ENCODE measurements at places on chromosomes 5 and 9.

- DNase-seq = no peak
These were observed 7.4 kb upstream of the FBXO10 start for GRCh38 chr9:37583522-37584121.

DNA sequence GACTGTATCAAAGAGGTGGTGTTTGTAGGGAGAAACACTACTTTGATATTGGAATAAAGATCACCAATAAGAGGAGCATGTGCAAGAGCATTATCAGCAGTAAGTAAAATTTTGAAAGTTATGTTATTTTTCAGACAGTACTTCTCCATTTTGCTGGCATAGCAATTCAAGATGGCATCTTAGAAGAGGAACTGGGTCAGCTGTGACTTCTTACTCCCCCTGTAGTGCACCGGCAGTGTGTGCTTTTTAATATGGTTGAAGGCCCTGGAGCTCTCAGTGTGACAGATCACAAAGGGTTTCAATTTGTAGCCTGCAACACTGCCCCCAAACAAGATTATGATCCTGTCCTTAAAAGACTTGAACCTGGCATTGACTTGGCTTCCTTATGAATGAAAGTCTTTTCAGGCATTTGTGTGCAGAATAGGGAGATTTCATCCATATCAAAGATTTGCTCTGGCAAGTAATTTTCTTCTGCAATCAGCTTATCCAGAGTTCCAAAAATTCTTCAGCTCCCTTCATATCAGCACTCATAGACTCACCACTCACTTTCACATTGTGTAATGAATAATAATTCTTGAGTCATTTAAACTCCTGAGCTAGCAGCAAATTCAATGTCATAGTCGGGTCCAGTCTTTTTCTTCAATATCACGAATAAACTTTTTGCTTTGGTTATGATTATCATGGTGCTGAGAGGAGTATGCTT is 105.7 kb upstream of the MAMDC2 start:
- DNase-seq = no peak

DNA sequence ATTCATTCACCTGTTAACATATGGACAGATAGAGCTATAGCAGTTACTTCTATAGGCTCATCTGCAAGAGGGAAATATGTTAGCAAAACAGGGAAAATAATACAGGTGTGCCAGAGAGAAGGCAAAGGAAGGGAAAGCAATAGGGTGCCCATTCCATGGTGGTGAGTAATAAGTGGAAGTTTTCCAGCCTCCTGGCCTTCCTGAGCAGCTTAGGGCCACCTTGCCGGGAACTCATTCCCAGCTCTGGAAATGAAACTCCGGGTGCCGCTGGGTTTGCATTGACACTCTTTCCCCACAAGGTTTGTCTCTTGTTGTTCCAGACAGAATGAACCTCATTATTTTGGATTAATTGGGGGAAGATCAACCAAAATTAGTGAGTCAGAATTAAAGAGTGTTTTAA is 58.4 kb downstream of the SLC1A3 start:
- DNase-seq = no peak

- no peak for DNase-seq
These were observed 151.1 kb upstream of the MPDZ start for GRCh38 chr9:13430368-13431221.

DNA sequence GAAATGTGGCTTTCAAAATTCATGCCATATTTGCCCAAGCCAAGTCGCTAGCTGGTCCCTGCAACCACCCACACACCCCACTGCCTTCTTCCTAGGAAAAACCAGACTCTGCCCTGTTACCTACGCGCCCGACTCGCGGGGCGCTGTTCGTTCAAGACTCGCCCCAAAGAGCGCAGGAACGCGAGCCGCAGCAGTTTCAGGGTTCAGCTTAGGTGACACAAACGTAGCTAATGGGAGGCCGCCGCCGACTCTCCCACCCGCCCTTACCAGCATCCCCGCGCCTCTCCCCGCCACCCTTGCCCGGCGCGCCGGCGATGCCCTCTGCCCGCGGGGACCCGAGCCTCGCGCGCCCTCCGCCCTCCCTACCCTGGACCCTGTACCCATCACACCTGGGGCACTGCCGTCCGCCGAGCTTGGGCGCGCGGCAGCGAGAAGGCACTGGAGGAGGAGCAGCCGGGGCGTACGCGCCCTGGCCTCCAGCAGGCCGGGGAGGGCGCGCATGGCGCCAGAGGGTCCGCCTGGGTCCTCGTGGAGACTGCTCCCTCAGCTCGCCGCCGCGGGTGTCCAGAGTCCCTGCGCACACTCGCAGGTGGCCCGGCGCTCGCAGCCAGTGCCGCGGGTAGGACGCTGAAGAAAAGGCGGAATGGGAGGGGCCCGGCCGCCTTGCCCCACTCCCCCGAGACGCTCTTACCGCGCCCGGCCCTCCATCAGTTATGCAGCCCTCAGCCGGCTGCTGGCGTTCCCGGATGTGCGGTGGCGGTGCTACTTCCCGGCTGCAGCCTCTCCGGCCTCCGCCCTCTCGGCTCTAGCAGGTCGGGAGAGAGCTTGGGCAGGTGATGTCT is at the start of gene EMB:
Gene EMB (minus strand): TSS at position 638 of the 842 bp plus-strand sequence. CDS start 137 bp downstream, at position 501.
- DNase-seq = peak; percentile 56

- DNase-seq = no peak
These were observed 124.5 kb upstream of the GNA14 start for GRCh38 chr9:77772646-77773045.

DNA sequence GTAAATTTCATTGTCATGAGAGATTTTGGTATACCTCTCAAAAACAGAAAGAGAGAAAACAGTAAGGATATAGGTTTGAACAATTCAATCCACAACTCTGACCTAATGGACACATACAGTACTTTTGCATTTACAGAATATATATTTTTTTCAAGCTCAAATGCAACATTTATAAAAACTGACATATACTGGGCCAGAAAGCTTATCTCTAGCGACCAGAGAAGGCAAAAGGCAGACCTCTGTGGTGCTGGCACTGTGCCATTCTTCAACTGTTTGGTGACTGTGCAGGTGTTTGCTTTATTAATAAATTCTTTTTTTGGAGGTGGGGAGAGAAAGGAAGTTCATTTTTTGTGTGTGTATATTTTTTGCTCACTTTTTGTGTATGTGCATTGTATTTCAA is 6.0 kb upstream of the PLAC8L1 start:
- DNase-seq = peak; percentile 40

DNA sequence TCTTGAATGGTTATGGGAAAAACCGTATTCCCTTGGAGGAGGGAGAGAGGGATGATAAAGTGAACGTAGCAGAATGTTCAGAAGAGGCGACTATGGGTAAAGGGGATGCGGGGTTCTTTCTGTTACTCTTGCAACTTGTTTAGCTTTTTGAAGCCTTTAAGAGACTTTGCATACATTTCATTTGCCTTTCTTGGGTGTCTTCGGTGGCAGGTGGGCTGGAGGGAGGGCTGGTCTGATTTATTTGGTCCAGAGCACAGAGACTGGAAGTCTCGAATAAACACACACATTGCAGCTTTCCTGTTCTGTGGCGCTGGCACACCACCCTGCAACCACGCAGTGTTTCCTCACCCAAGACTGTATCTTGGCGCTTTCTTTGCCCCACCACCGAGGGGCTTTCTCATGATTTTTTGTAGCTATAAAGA is 23.2 kb downstream of the TTF1 start:
- DNase-seq = no peak

- DNase-seq = peak; percentile 18
These were observed 13.4 kb upstream of the ZCCHC9 start for GRCh38 chr5:81288021-81288433.

GRCh38 chr5:130400091-130400490 is 495.8 kb downstream of the CHSY3 start:
- DNase-seq = no peak

GRCh38 chr9:125507226-125507625 is 199.8 kb downstream of the MAPKAP1 start:
- DNase-seq = no peak

DNA sequence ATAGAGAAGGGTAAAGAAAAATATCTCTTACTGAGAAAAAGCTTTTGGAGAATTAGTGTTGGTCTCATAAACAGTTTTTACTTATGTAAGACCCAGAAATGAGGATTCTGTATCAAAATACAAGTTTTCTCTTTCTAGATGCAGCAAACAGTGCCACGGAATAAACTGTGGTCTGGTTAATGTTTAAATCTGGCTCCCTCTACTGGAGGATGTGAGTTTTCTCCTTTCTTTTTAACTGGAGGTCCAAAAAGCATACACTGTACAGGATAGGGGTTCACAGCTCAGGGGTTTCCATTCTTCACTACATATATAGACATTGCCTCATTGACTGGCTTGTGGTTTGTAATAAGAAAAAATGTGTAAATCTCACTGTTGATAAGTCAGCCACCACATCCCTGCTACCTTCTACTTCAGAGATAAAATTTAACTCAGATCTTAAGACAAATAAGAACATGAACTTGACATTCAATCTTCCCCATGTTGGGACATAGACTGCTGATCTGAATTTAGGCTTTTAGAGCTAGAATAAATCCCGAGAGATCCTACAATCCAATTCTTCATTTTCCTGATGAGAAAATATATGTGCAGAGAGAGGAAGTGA is 98.9 kb downstream of the CFAP95 start:
- DNase-seq = peak; percentile 77

DNA sequence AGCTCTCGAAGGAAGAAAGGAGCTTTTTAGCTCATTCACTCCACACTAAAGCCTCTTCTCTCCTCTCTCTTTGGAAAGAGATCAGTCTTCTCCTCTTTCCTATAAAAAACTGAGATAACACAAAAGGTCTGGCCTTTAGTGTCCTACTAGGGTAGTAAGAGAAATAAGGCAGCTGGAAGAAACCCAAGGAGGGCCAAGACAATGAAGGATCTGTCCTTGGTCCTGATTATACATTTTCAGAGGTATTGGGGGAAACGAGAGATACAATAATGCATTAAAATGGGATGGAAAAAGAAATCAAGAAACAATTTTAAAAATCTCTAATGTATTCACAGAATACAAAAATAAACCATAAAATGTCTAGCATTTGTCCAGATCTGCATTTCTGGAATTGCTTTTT is 184.0 kb downstream of the SLF1 start:
- DNase-seq = no peak

DNA sequence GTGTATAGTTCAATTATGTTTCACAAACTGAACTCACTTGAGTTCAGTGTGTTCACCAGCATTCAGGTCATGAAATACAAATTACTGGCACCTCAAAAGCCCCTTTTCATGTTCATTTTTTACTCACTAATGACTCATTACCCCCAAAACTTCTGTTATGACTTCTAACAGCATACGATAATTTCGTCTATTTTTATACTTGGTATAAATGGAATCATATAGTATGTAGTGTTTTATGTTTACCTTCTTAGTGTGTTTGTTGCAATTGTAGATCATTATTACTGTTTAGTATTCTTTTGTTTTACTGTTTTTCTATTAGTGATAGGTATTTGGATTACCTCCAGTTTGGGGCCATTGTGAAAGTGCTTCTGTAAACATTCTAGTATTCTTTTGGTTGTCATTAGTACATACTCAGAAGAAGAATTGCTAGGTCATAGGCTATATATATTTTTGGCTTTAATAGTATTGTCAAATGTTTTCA is 33.4 kb downstream of the DDX4 start:
- DNase-seq = no peak

- no peak for DNase-seq
These were observed 33.4 kb downstream of the RXRA start for GRCh38 chr9:134359493-134360179.

- no peak for DNase-seq
These were observed 288.7 kb downstream of the ZSWIM6 start for GRCh38 chr5:61620699-61621182.

DNA sequence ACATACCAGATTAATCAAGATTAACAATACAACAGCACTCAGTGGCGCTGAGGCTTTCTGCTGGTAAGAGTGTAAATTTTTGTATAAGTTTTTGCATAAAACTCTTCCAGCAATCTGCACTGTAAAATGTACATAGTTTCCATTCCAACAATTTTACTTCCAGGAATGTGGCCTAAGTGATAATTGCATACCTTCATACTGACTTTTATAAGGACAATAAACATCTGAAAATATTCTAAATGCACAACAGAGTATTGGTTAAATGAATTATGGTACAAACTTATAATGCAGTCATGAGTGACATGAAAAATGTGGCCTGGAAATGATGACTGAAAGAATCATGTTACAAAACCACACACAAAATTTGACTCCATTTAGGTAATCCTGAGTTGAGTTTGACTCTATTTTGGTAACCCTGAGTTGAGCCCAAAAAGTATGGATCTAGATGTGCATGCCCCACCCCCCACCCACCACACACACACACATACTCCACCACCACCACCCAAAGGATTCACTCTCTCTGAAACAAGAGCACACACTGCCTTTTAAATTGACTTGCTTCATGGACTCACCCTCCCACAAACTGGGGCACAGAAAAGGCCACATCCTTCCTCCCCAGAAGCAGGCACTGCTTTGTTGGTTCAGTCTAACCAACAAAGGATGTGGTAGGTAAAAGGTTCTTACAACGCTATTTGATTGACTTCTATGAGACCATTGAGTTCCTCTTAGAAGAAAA is 137.6 kb downstream of the SUSD1 start:
- DNase-seq = no peak

DNA sequence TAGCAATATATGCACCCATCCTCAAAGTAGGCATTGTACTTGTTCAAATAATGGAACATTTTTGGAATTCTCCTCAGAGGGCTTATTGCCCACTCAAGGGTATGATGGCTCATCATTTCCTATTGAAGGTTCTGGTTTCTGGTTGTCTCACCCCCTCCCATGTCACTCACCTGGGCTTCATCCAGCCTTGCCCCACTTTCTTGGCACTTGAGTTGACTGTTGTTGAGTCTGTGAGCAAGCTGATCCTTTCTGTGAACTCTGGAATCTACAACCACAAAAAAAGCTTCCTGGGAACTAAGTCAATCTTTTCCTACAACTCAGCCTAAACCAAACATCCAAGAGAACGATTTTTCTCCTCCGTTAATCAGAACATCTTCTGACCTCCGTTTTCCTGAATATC is 73.9 kb upstream of the ANKH start:
- no peak for DNase-seq

GRCh38 chr5:39671561-39671961 is 246.8 kb upstream of the DAB2 start:
- DNase-seq = no peak

DNA sequence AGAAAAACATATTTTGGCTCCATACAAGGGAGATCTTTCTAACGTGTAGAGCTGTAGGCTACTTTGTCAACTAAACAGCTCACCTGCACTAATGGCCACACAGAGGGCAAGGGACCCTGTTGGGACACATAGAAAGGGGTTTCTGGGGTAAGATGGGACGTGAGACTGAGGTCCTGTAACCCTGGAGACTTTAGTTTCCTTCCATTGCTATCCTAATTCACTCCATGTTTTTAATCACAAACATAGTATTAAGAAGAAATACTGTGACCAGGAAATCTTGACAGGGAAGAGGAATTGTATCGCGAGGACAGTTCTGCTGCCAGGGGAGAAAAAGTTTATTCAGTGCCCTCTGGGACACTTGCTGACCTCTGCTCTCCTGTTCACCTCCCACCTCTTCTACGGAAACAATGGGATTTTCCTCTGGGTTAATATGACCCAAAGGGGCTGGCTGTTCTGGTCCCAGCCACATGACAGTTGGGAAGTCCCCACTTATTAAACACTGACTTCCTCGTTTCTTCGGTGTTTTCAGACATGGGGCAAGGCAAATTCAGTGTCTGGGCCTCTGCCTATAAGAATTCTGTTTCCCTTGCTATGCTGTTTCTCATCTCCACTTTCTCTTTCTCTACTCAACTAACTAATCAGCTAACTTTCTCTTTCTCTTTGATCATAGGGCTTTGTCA is 106.9 kb upstream of the SEMA6A start:
- no peak for DNase-seq

- no peak for DNase-seq
These were observed 202.7 kb upstream of the NR3C1 start for GRCh38 chr5:143606043-143606752.

GRCh38 chr5:86763929-86764328 is 146.2 kb downstream of the COX7C start:
- no peak for DNase-seq

- peak; percentile 25 for DNase-seq
These were observed 59.5 kb downstream of the VAV2 start for GRCh38 chr9:133932633-133933032.
